Stimulated activated CD4-positive, alpha-beta T cell treated with anti-CD3 and anti-CD28 coated beads, Interleukin-1b, Interleukin-23, amount 100 ng/mL, for 1 hour (primary cell): ENCODE measurements at places on chromosomes 7 and 10.

- DNase-seq, result no peak
Measured at GRCh38 chr10:71779641-71780040, 6.3 kb upstream of the VSIR start.

GRCh38 chr10:5573319-5573950 lies 48.7 kb downstream of the CALML3 start:
- no peak for DNase-seq

- no peak for DNase-seq
Measured at GRCh38 chr10:77410523-77410922, 227.1 kb downstream of the KCNMA1 start.

DNA sequence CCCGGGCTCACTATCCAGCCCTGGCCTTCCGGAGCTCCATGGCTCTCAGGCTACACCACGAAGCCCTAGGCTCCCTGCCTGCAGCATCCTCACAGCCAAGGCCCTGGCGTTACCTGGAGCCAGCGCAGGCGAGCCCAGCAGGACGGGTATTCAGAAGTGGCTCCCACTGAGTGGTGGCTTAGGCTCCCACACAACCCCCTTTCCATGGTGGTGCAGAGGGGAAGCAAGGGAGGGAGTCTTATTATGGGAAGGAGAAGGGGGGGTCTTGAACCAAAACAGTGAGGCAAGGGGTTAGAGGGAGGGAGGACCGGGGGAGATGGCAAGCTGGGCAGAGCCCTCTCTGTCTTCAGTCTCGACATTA lies 29.6 kb upstream of the NDST2 start:
- no peak for DNase-seq

DNA sequence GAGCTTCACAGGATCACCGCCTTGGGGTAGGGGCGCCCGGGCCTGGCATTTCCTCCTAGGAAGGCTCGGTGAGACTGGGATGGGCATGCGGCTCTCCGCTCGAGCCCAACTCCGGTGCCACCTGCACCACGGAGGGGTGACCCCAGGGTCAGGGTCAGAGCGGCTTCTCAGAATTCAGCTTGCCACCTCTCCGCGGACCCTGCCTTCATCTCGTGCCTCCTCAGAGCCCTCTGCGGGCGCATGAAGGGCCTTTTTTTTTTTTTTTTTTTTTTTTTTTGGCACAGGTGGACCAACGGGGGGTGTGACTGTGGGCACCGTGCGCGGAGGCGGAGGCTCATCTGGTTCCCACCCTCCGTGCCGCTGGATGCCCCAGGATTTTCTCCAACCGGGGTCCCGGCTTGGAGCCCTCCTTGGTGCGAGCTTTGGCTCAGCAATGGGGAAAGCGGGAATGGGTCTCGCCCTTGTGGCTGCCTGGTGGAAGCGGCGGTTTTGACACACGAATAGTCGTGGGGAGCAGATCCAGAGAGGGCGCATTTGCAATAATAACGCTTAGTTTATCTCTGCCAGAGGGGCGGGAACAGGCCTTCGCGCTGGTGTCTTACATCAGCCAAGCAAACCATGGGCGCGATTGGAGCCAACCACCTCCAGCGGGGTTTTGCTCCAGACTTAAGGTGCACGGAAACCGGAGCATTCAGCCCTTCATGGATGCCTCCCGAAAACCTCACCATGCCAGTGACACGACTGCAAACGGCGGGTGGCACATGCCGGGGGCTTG lies 5.0 kb upstream of the TNRC18 start:
- DNase-seq, result no peak

- no peak for DNase-seq
Measured at GRCh38 chr10:78664929-78665553, 403.7 kb upstream of the ZMIZ1 start.

DNA sequence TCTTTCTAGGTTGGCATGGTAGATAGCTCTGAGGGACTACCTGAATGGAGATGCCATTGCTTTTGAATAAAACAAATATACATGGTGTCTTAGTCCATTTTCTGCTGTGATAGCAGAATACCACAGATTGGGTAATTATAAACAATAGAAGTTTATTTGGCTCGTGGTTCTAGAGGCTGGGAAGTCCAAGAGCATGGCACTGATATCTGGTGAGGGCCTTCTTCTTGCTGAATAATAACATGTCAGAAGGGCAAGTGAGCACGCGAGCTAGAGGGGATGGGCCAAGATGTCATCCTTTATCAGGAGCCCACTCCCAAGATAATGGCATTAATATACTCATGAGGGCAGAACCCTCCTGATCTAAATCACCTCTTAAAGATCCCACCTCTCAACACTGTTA lies 21.9 kb downstream of the SGPL1 start:
- DNase-seq, result no peak

GRCh38 chr10:100791369-100792058 lies 46.1 kb downstream of the PAX2 start:
- no peak for DNase-seq

GRCh38 chr7:128053023-128053422 lies 21.8 kb upstream of the LRRC4 start:
- DNase-seq, result no peak

- no peak for DNase-seq
Measured at GRCh38 chr7:154744256-154744860, 258.6 kb downstream of the PAXIP1 start.

DNA sequence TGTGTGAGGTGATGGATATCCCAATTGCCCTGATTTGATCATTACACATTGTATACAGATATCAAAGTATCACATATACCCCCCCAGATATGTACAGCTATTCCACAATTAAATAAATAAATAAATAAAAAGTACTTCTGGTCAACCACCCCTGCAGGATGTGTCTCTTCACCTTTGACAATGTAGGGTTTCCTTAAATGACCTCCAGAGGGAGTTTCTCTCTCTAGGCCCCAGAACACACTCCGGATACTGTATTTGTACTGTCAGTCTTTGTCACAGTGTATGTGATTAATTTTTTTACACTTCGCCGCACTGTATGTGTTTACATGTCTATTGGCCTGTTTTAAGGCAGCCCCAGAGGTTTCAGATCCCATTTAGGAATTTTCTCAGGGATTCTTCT lies 123.6 kb downstream of the ADCYAP1R1 start:
- no peak for DNase-seq

DNA sequence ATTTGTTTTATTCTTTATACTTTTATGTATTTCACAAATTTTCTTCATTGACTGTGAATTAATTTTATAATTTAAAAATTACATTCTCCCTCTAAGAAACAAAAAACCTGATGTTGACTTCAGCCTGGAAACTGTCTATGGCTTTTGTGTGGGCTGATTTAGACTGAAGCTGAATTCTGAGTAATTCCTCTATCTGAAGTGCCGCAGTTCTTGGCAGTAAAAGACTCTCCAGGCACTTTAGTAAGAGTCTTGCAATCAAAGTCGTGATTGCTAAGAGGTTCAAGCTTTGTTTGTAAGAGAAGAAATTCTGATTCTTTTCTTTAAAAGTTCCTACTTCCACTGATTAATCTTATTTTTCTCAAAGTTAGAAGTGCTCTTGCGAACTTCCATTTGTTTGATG lies 3.4 kb upstream of the CEP41 start:
- no peak for DNase-seq

DNA sequence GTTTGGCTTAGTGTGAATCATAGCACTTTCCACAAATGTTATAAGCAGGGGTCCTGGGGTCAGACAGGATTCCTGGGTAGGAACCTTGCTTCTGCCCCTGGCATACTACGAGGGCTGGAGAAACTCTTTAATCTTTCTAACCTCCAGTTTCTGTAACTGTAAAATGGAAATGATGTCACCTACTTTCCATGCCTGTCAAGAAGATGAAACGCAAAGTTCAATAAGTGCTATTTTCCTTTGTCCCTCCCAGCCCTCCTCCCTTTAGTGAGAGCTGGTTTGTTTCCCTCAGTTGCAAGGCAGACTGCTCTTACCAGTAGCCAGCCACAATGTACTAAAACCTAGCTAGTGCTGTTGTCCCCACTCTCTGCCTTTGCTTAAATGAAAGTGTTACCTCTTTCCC lies 117.1 kb upstream of the HPS1 start:
- DNase-seq, result no peak

DNA sequence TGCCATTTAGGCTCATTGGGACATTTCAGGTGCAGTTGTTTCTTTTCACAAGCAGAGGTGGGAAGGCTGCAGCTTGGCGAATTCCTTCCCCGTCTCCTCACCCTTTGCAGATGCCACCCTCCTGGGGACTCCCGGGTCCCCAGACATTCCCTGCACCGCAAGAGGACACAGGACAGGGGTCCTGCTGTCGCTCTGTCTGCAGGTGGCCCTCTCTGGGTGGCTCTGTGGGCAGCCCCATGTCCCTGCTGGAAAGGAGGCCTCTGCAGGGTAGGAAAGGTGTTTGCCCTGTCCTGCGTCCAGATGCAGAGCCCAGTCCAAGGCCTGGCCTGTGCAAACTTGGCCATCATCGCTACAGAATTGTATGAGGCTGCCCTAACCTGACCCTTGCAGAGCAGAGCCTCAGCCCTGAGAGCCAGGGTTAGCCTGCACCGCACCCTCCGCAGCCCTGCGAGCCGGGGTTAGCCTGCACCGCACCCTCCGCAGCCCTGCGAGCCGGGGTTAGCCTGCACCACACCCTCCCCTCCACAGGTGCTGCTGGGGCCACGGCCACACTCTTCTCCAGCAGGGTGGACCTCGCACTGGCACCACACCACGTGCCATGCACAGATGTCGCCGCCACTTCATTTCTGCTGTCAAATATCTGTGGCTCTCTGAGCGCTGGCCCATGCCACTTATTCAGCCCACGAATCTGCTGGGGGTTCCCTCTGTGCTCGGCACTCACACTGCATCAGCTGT lies 61.0 kb downstream of the CFAP46 start:
- no peak for DNase-seq

DNA sequence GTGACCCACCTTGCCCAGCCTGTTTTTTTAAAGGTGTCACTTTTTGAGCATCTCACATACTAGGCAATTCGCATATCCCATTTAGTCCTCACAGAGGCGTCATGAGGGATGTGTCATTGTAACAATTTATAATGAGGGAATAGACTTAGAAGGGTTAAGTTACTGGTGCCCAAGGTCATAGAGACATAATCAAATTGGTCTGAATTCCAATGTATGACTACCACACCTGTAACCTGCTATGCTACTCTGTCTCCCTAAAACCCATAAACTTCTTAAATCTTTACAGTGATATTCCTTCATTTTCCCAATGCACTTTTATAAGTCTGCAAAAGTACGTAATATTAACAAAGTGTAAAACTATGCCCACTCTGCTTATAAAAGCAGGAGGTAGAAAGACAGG lies 7.1 kb downstream of the ZMYND11 start:
- no peak for DNase-seq

DNA sequence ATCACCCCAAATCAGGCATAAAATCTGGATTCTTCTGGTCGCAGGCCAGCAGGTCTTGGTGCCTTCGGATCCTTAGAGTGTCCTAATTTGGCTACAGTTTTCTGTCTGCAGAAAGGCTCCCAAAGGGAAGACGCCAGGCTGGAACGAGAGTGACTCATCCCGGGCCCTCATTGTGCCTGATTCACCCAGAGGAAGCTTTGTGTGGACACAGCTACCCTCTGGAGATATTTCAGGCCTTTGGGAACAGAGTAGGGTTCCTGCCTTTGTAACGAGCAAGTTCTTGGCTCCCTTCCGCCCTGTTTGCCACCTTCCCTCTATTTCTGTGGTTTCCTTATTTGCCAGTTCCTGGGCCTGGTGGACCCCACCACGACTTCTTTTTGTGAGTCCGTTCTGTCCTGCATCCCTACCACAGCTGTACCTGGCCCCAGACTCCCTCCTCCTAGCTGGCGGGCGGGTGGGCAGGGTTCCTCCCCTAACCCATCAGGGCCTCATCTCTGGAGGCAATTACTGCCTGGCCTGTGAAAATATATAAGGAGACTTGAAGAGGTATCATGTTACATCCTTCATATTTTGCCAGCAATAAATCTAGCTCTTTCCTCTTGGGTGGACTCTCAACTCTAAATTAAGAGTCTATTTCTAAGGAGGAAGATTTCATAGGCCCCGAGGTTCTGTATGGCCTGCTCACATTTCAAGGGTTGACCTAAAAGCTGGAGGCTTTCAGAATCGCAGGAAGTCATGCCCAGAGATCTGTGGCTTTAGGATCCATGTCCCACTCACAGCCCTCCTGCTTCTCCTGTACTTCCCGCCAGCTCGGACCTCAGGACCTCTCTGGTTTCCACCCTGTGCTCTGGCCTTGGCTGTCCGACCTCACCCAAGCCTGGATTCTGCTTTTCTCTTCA lies 219.2 kb upstream of the ZNF32 start:
- DNase-seq, result no peak

- DNase-seq, result no peak
Measured at GRCh38 chr10:49184642-49185111, 3.5 kb downstream of the TMEM273 start.

GRCh38 chr10:10233229-10233628 lies 784.4 kb upstream of the CELF2 start:
- DNase-seq, result no peak

GRCh38 chr7:81209059-81209458 lies 290.2 kb upstream of the SEMA3C start:
- no peak for DNase-seq

DNA sequence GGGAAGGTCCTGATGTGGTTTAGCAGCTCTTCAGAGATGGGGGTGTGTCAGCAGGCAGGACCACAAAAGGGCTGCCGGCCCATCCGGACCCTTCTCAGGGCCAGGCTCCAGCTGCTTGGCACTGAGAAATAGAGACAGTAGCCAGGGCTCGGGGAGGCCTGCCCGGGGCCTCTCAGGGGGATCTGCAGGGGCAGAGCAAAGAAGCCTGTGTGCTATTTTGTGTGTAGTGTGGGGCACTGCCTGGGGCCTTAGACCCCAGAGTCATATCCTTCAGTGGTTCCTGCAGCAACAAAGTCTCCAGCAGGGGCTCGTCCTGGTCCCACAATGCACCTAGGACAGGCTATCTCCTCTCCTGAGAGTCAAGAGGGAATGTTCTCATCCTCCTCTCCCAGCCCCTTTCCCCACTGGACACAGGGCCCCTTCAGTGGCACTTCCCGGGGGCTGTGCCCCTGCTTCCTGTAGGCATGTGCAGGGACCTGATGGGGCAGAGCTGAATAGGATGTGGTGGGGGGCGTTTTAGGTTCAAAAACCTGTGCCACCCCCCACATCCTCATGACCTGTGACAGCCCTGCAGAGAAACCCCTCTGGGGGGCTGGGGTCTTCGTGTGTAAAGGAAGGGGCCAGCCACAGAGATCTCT lies 159.5 kb upstream of the RHEB start:
- DNase-seq, result no peak

DNA sequence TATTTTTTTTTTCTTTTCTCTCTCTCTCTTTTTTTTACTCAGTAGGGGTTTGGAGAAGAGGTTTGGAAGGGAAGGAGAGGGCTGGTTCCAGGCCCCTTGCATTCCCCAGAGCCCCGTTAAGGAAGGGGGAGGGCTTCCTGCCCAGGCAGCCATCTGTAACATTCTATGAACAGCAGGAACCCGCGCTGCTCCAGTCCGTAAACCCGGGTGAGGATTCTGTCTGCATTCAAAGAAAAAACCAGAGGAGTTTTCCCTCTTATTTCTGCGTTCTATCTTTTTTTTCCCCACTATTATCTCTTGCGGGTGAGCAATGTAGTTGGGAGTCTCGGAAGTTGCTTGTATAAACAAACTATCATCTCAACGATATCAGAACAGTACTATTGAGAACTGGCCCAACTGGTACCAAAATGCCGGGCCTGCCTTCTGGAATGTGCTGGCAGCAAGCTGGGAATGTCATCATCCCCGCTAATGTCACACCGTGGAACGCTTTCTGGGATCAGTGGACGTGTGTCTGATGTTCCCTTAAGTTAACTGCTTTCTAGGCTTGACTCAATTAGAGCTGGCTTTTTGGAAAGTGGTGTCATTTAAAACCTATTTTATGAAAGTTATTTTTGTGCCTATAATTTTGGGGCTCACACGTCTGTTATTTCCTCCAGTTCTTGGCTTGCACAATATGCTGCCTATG lies 153.1 kb upstream of the MEOX2 start:
- no peak for DNase-seq

- DNase-seq, result no peak
Measured at GRCh38 chr7:48512892-48513291, 341.6 kb downstream of the ABCA13 start.
